ENCODE measurements at places on chromosomes 16 and 17.

DNA sequence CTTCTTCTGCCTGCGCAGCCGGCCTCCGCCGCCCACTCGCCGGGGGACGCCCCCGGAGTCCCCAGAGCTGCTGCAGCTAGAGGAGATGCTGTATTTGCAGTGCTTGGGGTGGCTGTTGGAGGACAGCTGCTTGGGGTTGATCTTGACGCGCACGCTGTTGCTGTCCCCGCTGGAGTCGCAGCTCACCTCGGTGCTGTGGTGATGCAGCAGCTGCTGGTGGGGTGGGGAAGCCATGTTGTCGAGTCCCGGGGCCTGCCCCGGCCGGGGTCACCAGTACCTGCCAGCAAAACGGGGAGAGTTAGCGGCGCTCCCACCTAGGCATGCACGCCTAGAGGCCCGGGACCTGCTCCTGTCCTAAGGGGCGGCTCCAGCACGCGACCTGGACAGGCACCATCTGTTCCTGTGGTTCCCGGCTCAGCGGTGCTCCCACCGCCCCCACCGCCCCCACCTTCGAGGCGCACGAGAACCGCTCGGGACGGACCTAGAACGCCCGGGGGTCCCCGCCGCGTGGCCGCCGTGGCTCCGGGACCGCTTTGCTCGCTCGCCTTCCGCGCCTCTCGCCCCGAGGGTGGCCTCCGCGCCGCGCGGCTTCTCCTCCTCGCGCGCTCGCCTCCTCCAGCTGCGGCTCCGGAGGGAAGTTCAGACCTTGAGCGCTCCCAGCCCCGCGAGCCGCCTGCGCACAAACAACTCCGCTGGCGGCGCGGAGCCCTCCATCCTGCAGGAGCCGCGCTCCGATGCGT is 863 bp downstream of the ADCY9 start:
- peak; percentile 49 for DNase-seq

DNA sequence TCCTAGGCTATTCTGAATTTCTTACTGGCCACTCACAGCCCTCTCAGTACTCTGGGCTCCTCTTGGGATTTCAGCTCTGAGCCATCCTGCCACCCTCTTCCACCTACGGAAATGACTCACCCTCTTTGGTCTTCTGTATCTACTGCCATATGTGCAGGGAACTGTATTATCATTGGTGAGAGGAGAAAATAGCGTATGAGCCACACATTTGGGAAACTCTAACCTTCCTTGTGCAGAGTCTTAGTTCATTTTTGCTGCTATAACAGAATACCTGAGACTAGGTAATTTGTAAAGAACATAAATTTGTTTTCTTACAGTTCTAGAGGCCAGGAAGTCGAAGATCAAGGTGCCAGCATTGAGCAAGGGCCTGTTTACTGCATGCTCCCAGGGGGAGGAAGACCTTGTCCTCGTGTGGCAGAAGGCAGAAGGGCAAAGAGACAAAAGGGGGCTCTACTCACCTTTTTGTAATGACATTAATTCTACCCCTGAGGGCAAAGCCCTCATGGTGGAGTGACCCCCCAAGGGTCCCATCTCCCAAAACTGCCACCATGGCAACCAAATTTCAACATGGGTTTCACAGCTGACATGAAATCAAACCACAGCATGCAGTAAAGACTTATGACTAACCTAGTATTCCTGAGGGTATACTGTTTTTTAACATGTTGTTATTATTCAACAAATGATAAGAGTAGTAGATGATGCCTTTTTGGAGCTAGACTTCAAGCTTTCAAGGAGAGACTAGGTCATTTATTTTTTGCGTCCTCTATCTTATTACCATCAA is 191.8 kb downstream of the PRKCA start:
- DNase-seq, result no peak

GRCh38 chr17:82816358-82816757 is 23.5 kb downstream of the ZNF750 start:
- DNase-seq, result no peak

DNA sequence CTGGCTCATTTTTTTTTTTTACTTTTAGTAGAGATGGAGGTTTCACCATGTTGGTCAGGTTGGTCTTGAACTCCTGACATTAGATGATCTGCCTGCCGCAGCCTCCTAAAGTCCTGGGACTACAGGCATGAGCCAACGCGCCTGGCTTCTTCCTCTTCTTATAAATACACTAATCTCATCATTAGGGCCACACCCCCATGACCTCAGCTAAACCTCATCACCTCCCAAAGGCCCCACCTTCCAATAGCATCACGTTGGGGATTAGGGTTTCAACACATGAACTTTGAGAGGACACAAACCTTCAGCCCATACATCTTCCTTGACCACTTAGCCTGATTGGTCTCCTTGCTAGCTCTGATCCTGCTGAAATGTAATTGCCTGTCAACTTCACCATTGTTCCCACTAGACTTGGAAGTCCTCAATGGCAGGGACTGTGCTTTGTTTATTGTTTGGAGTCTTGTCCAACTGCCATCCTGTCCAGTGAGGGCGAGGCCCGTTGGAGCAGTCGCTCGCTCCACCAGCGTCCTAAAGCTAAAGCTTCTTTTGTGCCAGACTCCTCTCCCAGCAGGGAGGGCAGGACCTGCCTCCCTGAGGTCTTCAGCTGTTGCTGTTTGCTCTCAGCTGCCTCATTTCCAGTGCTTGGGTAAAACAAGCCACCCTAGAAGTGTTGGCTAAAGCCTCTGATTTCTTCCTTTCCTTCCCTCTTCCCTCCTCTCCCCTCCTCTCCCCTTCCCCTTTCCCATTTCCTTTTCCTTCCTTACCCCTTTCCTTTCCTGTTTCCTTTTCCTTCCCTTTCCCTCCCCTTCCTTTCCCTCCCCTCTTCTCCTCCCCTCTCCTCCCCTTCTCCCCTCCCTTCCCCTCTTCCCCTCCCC is 85.3 kb downstream of the HAPSTR1 start:
- peak; percentile 83 for DNase-seq

GRCh38 chr16:68719993-68720489 is 17.1 kb upstream of the CDH1 start:
- no peak for DNase-seq

GRCh38 chr17:65218261-65218660 is 81.1 kb downstream of the RGS9 start:
- DNase-seq, result no peak

GRCh38 chr16:56777482-56777881 is 47.6 kb downstream of the NUP93 start:
- no peak for DNase-seq

DNA sequence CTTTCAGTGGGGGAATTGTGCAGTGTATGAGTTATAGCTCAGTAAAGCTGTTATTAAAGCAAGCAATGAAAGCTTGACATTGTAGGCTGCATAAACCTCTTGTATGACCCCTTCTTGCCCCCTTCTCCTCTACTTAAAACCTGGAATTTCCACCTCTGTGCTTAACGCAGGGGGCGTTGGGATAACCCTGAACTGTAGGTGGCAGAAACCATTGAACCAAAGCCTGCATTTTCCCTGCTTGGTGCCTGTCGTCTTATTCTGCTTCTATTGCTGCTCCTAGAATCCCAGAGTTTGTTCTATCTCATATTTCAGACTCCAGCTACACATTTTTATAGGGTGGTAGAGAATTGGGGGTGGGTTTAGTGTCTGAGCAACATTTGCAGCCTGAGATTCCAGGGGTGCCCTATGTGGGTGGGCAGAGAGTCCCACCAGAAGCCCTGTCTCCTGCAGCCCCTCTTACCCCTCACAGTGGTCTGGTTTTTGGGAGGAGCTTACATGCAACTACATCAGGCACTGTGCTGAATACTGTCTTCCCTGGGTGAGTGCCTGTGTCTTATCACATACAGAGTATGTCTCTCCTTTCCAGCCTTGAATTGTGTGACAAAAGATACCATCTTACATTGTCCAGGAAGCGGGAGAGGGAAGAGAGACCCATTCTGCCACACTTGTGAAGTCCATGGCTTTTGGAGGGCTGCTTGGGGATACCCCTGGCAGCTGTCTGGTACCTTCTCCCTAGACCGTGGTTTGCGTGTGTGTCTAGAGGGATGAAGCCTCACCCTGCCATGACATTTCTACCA is 407.7 kb upstream of the EEF2KMT start:
- DNase-seq, result no peak

DNA sequence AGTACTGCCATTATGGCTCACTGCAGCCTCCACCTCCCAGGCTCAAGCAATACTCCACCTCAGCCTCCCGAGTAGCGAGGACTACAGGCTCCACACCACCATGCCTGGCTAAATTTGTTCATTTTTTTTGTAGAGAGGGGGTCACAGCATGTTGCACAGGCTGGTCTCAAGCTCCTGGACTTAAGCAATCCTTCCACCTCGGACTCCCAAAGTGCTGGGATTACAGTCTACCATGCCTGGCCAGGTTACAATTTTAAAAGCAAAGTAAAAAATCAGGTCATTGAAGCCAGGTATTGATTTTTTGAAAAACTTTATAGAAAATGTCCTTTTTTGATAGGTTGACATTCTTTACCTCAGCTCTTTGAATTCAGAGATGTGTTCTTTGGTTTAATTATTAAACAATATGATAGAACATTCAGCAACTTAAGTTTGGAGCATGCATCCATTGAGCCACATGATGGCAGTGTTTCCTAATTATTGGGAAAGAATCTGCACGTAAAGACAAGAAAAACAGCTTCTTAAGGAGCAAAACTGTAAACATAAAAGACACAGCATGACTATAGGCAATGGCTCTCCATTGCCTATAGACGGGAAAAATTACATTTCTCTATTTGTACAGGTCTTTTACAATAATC is 1.7 kb upstream of the SLC16A11 start:
- DNase-seq, result no peak

DNA sequence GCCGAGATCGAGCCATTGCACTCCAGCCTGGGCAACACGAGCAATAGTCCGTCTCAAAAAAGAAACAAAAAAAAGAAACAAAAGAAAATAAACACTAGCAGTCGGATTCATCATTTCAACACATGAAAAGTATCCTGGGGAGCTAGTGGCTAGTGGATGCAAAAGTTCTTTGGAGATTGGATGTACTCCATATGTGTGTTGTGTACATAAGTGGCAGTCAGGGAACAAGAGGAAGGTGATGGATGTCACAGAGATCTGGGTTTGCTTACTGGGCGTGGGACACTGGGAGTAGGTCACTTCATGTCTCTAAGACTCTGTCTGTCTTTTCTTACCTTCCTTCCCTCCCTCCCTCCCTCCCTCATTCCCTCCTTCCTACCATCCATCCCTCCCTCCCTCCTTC is 35.4 kb downstream of the MRC2 start:
- no peak for DNase-seq

DNA sequence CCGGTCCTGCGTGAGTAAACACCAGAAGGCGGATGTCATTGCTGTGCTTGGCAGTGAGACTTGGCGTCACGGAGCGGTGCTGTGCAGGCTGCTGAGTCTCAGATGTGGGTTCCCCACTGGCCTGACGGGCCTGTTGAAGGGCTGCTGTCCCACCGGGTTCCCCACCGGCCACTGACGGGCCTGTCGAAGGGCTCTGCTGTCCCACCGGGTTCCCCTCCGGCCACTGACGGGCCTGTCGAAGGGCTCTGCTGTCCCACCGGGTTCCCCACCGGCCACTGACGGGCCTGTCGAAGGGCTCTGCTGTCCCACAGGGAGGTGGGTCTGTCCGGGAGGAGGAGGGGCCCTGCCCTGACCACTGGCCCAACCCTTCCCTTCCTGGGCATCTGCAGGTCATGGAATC is 2.8 kb downstream of the HGS start:
- DNase-seq, result no peak

All from head of caudate nucleus (tissue), 42 donors.